ENCODE measurements at places on chromosomes 1 and 21.

- DNase-seq: no peak
Measured at GRCh38 chr1:67368046-67368514, 60.4 kb downstream of the IL12RB2 start.

DNA sequence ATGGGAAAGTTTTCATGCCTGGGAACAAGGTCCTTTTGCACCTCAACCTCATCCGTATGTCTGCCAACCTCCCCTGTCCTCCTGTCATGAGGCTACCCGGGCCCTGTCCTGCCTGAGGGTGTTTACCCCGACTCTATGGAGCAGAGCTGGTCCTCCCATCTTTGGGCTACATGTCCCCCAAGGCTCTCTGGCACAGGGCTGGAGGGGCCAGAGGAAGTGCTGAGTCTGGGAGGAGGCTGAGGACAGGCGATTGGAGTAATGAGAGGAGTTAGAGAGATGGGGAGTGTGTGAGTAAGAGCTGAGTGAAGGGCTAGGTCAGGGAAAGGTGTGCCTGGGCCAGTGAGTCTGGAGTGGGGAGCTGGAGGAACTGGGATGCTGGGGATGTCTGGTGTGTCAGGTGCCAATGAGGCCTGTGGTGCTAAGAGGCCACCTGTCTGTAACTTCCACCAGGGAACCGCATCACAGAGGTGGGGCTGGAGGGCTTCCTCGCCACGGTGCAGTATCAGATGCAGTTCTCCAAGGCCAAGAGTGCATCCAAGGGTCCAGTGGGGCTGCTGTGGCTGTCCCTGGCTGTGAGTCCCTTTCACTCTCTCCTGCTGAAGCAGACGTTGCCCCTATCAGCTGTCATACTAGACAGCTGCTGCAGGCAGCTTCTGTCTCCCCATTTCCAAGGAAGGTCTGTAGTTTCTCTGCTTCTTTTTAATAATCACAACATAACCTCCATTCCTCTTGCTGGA is 11.7 kb downstream of the LRRC71 start:
- no peak for DNase-seq

- no peak for DNase-seq
Measured at GRCh38 chr1:221695301-221695700, 46.6 kb downstream of the DUSP10 start.

- no peak for DNase-seq
Measured at GRCh38 chr1:88562991-88563390, 121.1 kb upstream of the PKN2 start.

- no peak for DNase-seq
Measured at GRCh38 chr1:160428655-160429054, 28.3 kb downstream of the VANGL2 start.

DNA sequence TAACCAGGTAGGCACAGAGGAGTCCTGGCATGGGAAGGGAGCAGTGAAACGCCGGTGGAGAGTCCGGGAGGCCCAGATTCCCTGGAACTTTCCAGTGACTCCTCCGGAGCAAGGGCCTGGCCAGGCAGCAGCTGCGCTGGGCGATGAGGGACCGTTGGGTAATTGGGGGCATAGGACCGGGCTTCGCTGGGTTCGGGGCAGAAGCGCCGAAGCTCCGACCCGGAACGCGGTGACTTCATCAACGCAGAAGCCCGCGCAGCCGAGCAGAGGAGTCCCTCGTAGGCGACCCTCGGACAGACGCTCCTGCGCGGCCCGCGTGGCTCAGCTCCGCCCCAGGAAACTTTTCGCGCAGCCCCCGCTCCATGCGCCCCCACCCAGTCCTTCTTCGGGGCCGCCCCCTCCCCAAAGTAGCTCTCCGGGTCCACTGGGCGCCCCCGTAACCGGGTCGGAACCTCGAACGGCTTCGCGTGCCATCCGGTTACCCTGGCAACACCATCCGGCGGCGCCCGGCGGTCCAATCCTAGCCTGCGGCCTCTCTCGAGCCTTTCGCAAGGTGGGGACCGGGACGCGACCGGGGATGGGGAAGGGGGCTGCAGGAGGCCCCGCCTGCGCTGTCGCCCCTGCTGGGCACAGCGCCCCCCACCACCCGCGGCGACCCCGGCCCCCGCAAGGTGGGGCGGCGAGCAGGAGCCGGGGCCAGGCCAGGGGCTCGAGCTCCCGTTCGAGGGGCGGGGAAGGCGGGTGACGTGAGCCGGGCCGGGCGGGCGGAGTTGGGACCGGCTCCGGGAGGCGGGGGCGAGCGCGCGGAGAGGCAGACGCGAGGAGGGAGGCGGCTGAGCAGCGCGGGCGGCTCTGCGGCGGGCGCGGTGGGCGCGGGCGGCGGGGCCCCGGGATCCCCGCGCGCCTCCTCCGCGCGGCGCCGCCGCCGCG is at the start of gene AJAP1:
AJAP1 (plus strand) TSS at position 814 of the 930 bp plus-strand sequence. CDS start 817 bp downstream, outside the sequence.
- no peak for DNase-seq

- no peak for DNase-seq
Measured at GRCh38 chr1:147618077-147618569, 52.2 kb downstream of the ACP6 start.

- no peak for DNase-seq
Measured at GRCh38 chr1:145977016-145977415, 12.5 kb downstream of the POLR3GL start.

- DNase-seq: no peak
Measured at GRCh38 chr1:157181258-157181657, 43.1 kb upstream of the ETV3 start.

- DNase-seq: no peak
Measured at GRCh38 chr1:20095564-20096434, 23.5 kb downstream of the PLA2G2D start.

DNA sequence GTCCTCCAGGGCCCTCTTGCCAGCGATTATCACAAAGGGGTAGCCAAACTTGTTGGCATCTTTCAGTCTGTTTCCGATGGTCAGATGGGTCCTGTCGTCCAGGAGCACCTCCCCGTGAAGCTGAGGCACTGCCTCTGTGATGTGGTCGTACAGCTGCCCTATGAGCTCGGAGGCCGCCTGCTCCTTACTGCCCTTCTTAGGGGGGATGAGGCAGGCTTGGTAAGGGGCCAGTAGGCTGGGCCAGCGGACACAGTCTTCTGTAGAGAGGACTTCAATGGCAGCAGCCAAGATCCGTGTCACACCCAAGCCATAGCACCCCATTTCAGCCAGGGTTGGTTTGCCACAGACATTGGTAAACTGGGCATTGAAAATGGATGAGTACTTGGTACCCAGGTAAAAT is 6.5 kb downstream of the PARS2 start:
- DNase-seq: no peak

DNA sequence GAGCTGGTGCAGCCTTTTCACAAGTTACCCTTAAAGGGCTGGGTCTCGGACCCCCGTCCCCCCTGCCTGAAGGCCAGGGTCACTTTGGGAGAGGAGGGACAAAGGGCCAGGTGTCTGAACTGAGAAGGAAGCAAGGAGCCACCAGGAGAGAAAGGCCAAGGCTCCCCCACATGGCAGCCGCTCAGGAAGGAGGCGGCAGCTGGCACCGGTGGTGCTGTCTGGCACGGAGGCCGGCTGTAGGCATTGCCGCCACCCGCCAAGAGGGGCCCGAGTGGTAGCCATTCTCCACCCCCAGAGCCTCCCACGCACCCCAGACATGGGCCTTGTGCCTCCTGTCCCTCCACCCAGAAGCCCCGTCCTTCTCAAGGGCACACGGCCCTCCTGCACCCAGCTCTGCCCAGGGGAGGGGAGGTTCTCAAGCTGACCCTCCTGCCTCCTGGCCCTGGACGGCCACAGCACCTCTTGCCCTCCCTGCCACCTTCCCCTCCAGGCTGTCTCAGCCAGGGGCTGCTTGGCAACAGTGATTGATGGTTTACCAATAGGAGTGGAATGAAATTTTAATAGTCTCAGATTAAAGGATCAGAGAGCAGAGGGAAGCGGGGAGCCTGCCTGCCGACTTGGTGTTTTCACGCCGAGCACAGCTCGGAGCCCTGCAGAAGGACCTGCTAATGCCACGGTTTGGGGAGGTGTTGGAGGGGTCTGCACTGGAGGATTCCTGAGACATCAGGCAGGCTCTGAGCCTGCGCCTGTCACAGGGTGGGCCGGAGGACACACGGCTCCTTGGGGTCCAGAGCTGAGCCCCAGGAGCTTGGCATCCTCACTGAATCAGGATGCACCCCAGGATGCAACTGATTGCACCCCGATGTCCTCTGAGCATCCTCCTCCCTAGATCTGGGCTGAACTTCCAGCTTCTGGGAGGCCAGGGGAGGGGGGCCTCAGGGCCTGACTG is 211.9 kb upstream of the VAMP3 start:
- no peak for DNase-seq

- DNase-seq: no peak
Measured at GRCh38 chr1:56824938-56825337, 5.7 kb upstream of the FYB2 start.

- DNase-seq: no peak
Measured at GRCh38 chr1:208544794-208545193, 300.6 kb upstream of the PLXNA2 start.

DNA sequence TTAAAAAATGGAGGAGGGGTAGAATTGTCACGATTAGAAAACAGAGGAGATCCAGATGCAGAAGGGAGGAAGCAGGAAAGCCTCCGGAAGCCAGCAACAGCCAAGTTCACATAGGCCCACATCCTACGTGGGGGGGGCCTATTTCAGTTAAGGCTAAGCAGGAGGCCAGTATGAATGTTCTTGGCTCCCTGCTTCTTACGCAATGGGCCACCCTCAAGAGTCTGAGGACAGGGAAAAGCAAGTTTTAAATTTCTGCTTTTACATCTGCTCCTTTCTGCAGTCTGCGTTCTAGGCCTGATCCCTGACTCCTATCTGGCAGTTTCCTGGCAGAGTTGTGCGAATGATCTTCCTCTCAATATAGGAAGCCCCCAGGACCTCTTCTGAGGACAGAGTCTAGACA is 30.6 kb downstream of the RABIF start:
- no peak for DNase-seq

DNA sequence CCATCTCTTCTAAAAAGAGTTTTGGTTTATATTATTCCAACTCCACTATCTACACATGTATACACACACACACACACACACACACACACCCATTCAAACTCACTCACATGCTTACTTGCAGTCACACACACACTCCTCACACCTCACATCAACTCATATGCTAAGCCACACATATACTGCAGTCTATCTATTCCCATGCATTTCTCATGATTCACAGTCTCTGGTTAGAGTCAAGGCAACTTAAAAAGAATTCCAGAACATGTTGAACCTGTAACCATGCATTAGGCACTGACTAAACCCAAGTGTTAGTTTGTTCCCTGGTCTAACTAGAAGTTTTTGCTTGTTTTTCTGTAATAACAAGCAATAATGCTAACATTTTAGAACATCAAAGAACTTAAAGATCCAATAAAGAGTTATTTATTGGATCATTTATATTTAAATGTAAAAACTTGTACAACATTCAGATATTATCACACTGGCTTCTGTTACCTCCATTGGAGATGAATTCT is 931.1 kb downstream of the PLA2G4A start:
- DNase-seq: no peak
